ENCODE measurements at places on chromosomes 4 and X.
A peak's percentile ranks its signal among the peaks of the same experiment; 100 is the strongest.

DNA sequence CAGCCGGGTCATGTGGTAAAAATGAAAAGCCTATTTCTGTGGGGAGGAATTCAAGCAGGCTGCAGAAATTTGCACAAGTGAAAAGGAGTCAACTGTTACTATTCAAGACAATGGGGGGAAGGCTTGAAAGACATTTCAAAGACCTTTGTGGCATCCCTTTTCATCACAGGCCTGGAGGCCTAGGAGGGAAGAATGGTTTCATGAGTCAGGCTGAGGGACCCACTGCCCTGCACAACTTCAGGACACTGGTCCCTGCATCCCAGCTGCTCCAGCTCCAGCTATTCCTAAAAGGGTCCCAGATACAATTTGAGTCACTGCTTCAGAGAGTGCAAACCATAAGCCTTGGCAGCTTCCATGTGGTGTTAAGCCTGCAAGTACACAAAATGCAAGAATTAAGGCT is 85.3 kb upstream of the POU3F4 start:
- no peak overlapping the region for H3K4me3 ChIP-seq
- no peak for DNase-seq
- no peaks in the 10 kb centered on the region for H3K4me1 ChIP-seq
- no peaks in the 10 kb centered on the region for H3K36me3 ChIP-seq
- no peaks in the 10 kb centered on the region for H3K27me3 ChIP-seq

DNA sequence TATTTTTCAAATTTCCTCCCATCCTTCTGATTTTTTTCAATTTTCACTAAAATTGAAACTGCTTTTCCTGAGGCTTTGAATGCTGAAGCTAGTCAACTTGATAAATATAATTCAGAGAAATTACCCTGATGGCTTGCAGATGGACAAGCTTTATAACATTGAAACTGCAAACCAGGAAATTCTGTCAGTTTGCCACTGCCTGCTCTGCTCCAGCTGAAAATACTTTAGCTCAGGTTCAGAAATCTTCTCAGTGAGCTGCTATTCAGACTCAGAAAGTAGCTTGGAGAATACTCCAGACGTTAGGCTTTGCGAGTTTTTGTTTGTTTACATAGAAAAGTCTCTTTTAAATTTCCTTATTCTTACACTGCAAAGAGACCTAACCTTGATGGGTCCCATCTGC is 1574.7 kb downstream of the STIM2 start:
- no peak overlapping the region for H3K4me3 ChIP-seq
- H3K36me3 ChIP-seq = no peaks in the 10 kb centered on the region
- no peak for DNase-seq
- H3K27me3 ChIP-seq = no peaks in the 10 kb centered on the region
- H3K4me1 ChIP-seq = no peaks in the 10 kb centered on the region

- H3K4me3 ChIP-seq = no peak overlapping the region
- peak; percentile 85 for DNase-seq
- H3K4me1 ChIP-seq = peaks cover 27% of the 10 kb centered on the region
- H3K36me3 ChIP-seq = no peaks in the 10 kb centered on the region
Measured at GRCh38 chr4:140071806-140072205, 82.2 kb downstream of the MAML3 start.

DNA sequence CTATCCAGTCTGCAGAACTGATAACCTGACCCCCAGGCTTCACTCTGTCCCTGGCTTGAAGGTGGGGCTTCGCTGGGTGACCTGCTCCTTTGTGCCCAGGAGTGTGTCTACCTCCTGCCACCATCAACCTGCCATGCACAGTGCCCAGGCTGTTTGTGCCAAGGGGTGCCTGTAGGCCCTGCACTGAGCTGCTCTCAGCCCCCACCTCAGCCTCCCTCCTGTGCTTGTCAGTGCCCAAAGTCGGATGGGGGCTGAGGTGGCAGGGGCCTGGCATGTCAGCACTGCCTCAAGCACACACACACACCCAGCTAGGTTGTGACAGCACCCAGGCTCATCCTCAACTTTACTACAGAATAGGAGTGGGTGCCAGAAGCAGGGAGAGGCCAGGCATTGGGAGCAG is 23.5 kb downstream of the SPCS3 start:
- no peak for DNase-seq
- no peak overlapping the region for H3K4me3 ChIP-seq
- no peaks in the 10 kb centered on the region for H3K4me1 ChIP-seq
- no peak overlapping the region for H3K27ac ChIP-seq
- no peaks in the 10 kb centered on the region for H3K36me3 ChIP-seq
- H3K27me3 ChIP-seq = no peaks in the 10 kb centered on the region

GRCh38 chr4:94126669-94127068 is 81.0 kb upstream of the SMARCAD1 start:
- peaks cover 2% of the 10 kb centered on the region for H3K27me3 ChIP-seq
- H3K4me3 ChIP-seq = no peak overlapping the region
- no peaks in the 10 kb centered on the region for H3K4me1 ChIP-seq
- no peaks in the 10 kb centered on the region for H3K36me3 ChIP-seq
- no peak for DNase-seq
- H3K27ac ChIP-seq = no peak overlapping the region

- H3K27me3 ChIP-seq = no peaks in the 10 kb centered on the region
- no peak overlapping the region for H3K4me3 ChIP-seq
- DNase-seq = no peak
- H3K4me1 ChIP-seq = no peaks in the 10 kb centered on the region
Measured at GRCh38 chr4:144174401-144175067, 34.0 kb upstream of the GYPA start.

DNA sequence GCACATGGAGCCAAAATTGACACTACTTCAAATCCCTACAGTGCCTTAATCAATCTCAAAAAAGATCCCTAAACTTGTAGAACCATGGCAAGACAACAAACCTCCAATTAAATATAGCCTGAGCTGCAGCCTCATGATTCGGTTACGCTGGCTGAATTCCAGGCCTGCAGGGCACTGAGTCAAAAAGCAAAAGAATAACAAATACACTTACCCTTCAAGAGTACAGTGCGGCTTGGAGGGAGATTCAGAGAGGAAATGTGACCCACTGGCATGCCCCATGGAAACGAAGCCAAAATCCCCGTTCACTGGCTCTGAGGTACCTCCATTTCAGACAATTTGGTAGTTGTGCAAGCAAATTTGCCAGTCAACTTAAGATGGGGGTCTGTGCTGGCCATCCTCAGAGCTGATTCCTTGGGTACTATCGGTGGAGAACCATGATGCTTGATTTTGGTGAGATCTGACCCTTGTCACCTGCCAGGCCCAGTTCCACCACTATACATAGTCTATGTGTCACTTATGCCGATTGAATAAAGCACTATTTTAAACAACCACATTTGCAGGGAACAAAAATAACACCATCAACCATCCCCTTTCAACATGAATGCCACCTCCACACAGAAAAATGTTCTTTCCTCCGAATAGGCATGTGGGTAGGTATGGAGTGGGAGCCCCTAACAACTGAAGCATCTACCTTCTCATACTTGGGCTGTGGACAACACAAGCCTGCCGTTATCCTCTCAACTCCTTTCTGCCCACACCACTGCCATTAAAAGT is 2.1 kb downstream of the C4orf54 start:
- no peaks in the 10 kb centered on the region for H3K27me3 ChIP-seq
- H3K4me1 ChIP-seq = no peaks in the 10 kb centered on the region
- no peaks in the 10 kb centered on the region for H3K36me3 ChIP-seq
- H3K4me3 ChIP-seq = no peak overlapping the region
- DNase-seq = no peak

GRCh38 chrX:24019448-24019847 is 7.5 kb downstream of the KLHL15 start:
- H3K4me3 ChIP-seq = no peak overlapping the region
- no peaks in the 10 kb centered on the region for H3K36me3 ChIP-seq
- no peaks in the 10 kb centered on the region for H3K27me3 ChIP-seq
- H3K4me1 ChIP-seq = peaks cover 14% of the 10 kb centered on the region

DNA sequence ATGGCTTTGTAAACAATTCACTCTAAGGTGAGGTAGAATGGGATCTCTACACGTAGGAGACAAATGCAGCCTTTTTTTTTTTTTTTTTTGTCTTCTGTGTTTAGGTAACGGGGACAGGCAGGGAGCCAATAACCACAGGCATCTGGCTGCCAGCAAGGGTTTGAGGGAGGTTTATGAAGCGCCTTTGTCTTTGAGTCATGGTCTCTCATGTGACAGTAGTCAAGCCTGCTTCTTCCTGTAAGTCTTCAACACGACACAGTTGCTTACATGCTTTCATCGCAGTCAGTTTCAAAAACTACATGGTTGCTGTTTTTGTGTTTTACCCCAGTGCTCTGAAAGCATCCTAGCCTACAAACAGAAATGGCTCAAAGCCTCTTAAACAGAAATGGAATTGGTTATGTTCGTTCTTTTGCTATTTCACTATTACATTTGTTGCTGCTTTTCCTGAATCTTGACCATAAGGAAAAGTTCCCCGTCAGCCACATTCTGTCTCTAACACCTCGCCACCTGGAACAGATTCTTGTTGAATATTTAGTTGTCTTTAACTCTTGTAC is 127.8 kb upstream of the METTL14 start:
- H3K36me3 ChIP-seq = no peaks in the 10 kb centered on the region
- DNase-seq = no peak
- no peaks in the 10 kb centered on the region for H3K4me1 ChIP-seq
- H3K27me3 ChIP-seq = no peaks in the 10 kb centered on the region
- no peak overlapping the region for H3K27ac ChIP-seq

- H3K36me3 ChIP-seq = no peaks in the 10 kb centered on the region
- no peak for DNase-seq
- H3K4me1 ChIP-seq = peaks cover 3% of the 10 kb centered on the region
Measured at GRCh38 chrX:139554991-139555675, 24.6 kb downstream of the F9 start.

- H3K36me3 ChIP-seq = no peaks in the 10 kb centered on the region
- H3K27ac ChIP-seq = no peak overlapping the region
- no peaks in the 10 kb centered on the region for H3K4me1 ChIP-seq
- H3K27me3 ChIP-seq = no peaks in the 10 kb centered on the region
- no peak overlapping the region for H3K4me3 ChIP-seq
Measured at GRCh38 chr4:124092541-124092984, 620.0 kb downstream of the ANKRD50 start.

GRCh38 chr4:153521478-153521877 is 55.3 kb downstream of the TMEM131L start:
- H3K27me3 ChIP-seq = no peaks in the 10 kb centered on the region
- peaks cover 70% of the 10 kb centered on the region for H3K4me1 ChIP-seq
- H3K36me3 ChIP-seq = peaks cover 9% of the 10 kb centered on the region
- no peak overlapping the region for H3K4me3 ChIP-seq
- peak; percentile 74 for DNase-seq

- no peak overlapping the region for H3K27ac ChIP-seq
- no peak overlapping the region for H3K4me3 ChIP-seq
- no peaks in the 10 kb centered on the region for H3K36me3 ChIP-seq
- DNase-seq = no peak
- H3K4me1 ChIP-seq = no peaks in the 10 kb centered on the region
Measured at GRCh38 chr4:126772662-126773061, 860.1 kb upstream of the INTU start.
